EH (cell line): ENCODE measurements at places on chromosomes 6 and 20.

- no peak for DNase-seq
Observed at GRCh38 chr6:37785663-37786270, 33.8 kb upstream of the ZFAND3 start.

- no peak for DNase-seq
Observed at GRCh38 chr20:45848969-45849582, 8.1 kb downstream of the ACOT8 start.

GRCh38 chr6:50966986-50967385 is 148.3 kb downstream of the TFAP2B start:
- DNase-seq, result no peak

GRCh38 chr20:32168184-32168910 is 39.2 kb downstream of the PLAGL2 start:
- DNase-seq, result peak; percentile 66

GRCh38 chr6:100300221-100300736 is 164.4 kb downstream of the SIM1 start:
- peak; percentile 98 for DNase-seq

DNA sequence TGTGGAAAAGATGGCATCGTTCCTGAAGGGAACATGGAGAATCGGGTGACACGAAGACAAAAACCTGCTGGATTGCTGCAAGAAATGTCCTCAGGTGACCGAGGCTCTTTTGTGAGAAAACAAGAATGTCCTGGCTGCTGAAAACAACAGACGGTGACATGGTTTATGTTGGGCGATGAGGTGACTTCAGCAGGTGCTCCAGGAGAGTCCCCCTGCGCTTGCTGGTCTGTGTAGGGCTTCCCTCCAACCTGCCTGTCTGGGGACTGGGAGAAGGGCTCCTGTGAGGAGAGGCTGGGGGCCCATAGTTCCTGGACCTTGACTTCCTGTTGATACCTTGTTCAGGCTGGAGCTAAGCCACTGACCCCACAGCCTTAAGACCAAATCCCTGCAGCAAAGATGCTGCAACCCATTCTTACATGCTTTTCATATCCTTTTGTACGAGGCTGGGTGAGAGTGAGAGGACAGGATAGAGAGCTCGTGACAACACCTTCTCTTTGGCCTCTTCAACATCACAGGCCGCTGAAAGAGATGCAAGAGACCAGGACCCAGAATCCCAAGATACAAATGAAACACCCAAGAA is 134.8 kb downstream of the CD83 start:
- DNase-seq, result no peak

DNA sequence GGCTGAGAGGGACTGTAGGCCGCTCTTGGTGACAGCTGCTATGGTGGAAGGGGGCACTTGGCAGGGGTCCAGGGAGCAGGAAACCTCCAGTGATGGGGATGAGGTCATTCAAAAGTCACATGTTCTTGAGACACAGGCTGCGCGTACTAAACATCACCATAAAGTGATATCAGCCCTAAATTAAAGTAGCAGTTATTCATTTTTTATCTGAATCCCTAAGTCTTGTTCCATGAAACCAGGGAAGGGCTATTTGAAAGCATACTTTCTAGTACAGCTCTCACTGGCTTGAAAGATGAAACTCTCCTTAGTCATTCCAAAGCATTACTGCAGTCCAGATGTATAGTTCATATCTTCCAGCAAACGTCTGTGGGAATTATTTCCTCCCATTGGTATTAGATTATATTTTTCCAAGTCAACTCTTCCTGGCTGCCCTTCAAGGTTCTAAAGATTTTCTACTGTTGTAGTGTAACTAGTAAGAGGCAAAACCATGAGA is 373.1 kb downstream of the CD109 start:
- DNase-seq, result peak; percentile 77

DNA sequence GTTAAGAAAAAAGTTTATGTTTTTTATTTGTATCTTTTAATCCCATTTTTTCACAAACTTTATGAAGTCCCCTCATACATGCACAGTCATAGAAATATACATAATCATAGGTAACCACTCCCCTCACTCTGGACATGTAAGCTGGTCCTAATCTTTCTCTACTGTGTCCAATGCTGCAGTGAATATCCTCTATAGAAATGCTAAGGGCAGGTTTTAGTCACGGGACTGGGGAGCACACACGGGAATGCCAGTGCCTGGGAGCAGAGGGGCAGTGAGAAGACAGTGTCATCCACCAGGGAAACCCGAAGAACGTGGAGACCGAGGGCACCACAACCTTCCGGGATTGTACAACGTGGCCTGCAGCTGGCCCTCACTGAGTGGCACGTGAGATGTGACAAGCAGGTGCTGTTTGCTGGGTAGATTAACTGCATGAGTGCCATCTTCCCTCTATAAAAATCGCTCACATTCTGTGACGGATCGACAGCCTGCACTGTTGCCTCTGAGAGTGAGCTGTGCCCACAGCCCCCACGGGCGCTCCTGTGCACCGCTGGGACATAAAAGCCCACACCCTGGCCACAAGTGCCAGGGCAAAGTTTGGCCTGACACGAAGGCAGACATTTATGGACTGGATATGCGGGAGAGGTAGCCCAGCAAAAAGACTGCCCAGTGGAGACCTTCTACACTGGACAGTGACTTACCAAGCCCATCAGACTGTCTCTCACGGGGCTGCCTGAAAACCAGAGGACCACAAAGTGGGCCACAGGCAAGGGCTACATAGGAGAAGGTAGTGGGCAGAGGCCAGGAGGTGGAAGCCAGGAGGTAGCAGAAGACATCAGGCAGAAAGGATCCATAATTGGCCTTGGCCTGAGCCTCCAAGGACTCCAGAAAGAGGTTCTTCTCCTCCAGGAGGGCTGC is 63.2 kb downstream of the FGD2 start:
- DNase-seq, result no peak

DNA sequence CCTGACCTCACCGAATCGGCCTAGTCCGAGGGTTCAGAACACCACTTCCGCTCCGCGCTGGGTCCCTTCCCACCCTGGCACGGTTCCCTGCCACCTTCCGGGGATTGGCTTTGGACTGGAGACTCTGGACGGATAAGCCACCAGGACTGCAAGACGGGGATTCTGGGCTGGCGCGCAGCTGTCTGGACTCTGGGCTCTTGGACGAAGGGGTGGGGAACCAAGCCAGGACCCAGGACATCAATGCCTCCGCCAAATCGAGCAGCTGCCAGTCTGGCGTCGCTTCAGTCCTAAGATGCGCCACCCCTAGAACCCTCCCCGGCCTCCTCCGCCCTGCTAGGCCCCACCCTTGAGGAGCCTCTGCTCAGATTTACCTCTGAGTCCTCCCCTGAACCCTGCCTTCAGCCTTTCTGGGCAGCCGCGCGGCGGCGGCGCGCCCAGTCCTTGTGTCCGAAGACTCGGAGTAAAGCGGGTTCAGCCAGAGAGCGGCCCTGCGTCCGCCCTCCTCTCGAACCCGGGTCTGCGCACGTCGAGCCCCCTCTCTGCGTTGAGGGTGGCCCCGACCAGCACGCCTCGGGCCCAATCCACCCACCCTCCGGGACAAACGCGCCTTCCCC is 1.2 kb downstream of the KCNK17 start:
- no peak for DNase-seq

DNA sequence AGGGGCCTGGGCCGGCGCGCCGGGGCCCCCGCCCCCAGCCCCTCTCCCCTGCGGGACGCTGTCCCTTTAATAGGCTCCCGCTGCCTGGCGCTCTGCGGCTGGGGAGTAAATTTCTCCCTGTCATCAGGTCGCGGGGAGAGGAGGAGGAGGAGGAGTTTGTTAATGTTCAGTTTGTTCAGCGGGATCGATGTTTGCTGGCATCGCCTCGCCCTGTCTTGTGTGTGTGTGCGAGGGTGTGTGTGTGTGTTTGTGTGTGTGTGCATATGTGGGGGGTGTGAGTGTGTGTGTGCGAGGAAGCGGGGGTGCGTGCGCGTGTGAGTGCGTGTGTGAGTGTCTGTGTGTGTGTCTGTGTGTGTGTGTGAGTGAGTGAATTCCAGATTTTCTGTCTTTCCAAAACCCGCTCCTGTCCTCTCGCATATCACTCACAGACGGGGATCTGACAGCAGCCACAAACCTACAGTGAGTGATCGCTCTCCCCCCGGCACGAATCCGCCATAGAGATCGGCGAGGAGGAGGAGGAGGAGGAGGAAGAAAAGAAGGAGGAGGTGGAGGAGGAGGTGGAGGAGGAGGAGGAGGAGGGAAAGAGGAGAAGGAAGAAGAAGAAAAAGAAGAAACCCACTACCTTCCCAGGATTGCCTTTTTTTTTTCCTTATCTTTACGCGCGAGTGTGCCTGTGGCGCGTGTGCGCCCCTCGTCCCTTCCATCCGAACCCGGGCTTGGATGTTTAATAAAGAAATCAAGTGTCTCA is at the start of gene TSHZ2:
TSS of gene TSHZ2 (plus strand) at position 169 of the 748 bp plus-strand sequence. CDS start 936 bp downstream, outside the sequence.
- DNase-seq, result no peak

DNA sequence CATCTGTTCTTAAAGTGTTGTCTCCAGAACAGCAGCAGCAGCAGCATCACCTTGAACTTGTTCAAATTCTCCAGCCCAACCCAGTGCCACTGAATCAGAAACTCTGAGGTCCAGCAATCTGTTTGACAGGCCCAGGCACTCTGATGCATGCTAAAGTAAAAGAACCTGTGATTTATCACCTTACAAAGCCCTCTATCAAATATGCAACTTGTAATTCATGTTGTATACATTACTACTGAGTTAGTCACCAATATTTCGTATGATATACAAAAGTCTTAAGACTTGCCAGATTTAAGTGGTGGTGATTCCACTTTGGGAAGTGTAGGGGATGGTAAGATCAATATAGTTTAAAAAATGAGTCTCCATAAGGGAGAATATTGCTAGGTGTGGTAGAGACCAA is 6.0 kb upstream of the CD164 start:
- DNase-seq, result no peak

DNA sequence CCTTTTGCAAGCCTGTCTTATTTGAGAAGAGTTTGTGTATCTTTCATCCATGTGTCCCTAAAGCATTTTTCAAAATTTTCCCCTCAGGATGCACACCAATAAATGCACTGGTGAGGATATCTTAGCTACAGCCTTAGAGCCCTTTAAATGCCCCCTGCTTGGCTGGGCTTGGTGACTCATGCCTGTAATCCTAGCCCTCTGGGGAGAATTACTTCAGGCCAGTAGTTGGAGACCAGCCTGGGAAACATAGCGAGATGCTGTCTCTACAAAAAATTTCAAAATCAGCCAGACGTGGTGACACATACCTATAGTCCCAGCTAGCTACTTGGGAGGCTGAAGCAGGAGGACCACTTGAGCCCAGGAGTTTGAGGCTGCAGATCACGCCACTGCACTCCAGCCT is 33.8 kb upstream of the PLCB4 start:
- peak; percentile 97 for DNase-seq

DNA sequence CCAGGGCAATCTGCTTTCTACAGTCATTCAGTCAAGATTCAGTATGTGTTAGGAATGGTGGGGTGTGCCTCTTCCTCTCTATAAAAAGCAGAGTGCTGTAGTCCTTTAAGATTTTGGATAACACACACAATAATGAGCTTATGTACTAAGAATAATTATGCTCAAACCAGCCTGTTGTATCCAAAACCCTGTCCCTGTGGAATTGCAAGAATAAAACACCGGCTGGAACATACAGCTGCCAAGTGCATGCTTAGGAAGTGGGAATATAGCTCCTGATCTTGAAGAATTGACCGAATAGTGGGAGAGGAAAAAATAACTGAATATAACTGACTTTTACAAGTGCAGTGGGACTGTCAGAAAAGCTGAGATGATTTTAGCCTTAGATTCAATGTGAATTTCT is 979 bp upstream of the MOCS1 start:
- no peak for DNase-seq

DNA sequence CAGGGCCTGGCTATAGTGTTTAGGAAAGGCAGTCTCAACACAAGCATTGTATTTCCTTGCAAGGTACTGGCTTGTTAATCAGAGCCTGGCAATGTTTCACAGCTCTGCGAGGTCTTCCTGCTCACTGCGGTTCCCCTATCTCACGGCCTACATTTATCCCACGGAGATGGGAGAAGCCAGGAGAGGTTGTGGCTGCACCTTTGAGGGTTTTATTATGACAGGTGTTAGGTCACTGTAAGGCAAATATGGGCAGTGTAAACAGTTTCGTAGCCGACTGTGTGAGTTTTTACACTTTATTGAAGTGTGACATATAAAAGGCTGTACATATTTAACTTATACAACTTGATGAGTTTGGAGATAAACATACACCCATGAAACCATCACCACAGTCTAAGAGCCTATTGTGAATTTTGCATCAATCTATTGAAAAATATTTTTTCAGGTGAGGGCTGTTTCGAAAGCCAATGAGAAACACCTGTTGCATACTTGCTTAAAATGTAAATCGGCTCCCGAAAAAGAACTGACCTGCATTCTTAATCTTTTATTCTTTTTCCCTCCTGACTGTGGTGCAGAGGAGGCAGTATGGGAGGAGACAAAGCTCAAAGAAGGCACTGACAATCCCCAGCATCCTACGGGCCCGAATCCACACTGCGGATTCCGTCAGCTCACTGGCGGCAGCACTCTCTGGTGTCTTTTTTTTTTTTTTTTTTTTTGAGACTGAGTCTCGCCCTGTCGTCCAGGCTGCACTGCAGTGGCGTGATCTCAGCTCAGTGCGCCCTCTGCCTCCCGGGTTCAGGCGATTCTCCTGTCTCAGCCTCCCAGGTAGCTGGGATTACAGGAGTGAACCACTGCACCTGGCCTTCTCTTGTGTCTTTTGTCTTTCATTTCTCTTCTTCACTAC is 7.5 kb upstream of the RBM38 start:
- no peak for DNase-seq

GRCh38 chr20:63366390-63367365 is 5.5 kb upstream of the CHRNA4 start:
- DNase-seq, result no peak

- DNase-seq, result no peak
Observed at GRCh38 chr6:30830438-30830837, 53.9 kb upstream of the DDR1 start.

- DNase-seq, result peak; percentile 28
Observed at GRCh38 chr6:101730954-101731353, 337.4 kb downstream of the GRIK2 start.

- no peak for DNase-seq
Observed at GRCh38 chr20:45448270-45448669, 21.3 kb upstream of the WFDC2 start.

DNA sequence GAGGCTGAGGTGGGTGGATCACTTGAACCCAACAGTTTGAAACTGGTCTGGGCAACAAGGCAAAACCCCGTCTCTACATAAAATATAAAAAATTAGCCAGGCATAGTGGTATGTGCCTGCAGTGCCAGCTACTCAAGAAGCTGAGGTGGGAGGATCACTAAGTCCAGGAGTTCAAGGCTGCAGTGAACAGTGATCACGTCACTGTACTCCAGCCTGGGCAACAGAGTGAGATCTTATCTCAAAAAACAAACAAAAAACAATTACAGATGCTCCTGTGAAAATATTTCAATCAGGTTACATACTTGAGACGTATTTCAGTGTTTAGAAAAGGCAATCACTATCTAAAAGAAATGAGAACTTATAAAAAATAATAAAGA is 33.8 kb downstream of the RANBP9 start:
- no peak for DNase-seq

GRCh38 chr6:154606457-154606856 is 96.0 kb upstream of the CNKSR3 start:
- no peak for DNase-seq

GRCh38 chr20:25863536-25864325 is 167.1 kb upstream of the ZNF337 start:
- peak; percentile 48 for DNase-seq

GRCh38 chr6:169851641-169852503 is 100.5 kb downstream of the ERMARD start:
- peak; percentile 2 for DNase-seq
